ENCODE measurements at places on chromosomes 3 and 15. TPM values are rescaled to one million over a fixed set of nuclear protein-coding genes. Genes with fewer than 3 reads are reported as not detected.
A peak's percentile ranks its signal among the peaks of the same experiment; 100 is the strongest.

GRCh38 chr3:172627057-172627809 lies 83.6 kb downstream of the NCEH1 start:
- peaks cover 8% of the 10 kb centered on the region for H3K36me3 ChIP-seq
- no peak overlapping the region for H3K27ac ChIP-seq
- H3K27me3 ChIP-seq = no peaks in the 10 kb centered on the region

DNA sequence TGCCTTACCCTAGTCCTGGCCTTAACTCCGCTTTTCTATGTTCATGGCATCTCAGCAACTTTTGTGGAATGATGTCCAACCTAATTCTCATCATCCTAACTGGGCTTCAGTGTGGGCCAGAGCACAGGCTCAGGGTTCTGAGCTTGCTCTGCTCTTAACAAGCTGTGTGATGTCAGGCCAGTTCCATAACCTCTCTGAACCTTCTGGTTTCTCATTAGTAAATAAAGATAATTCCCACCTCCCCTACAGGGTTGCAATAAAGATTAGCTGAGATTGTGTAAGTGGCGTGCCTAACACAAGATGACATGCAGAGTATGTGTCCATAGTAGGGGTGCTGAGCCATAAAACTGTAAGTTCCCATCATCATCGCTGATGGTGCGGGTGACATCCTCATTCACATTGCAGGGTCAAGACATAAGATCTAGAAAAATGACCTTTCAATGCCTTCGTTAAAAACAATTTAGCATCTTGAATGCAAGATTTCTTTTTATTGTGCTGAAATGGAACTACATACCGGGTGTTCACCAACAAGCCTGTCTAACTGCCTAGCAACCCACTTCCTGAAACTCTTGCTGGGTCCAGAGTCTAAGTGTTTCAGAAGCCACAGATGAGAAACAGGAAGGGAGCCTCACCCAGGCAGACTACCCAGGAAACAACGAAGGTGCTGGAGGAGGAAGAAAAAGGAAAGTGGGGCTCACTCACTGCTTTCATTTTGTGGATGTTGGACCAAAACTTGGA lies 36.2 kb downstream of the CDCP1 start:
- no peak for DNase-seq
- H3K36me3 ChIP-seq = peaks cover 17% of the 10 kb centered on the region
- H3K27me3 ChIP-seq = no peaks in the 10 kb centered on the region
- no peak overlapping the region for H3K27ac ChIP-seq

The UROC1 gene
- not detected for polyA plus RNA-seq

DNA sequence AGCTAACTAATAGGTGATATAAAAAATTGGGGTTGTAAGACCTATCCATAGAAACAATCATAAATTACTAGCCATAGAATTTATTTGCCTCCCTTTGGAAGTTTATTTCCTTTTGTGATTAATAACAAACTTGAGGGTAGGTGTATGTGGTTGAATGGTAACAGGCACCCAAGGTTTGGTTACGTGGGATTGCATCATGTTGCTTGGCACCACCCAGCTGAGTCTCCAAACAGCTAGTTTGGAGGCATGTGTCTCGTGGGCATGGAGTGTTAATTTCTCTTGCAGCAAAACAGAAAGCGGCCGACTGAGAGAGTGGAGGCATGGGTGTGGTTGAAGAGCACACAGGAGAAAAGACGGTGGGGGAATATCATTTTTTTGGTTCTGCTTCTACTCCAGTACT lies 441.4 kb downstream of the CNTN4 start:
- H3K4me1 ChIP-seq = no peaks in the 10 kb centered on the region
- no peak overlapping the region for H3K4me3 ChIP-seq
- H3K27me3 ChIP-seq = no peaks in the 10 kb centered on the region
- DNase-seq = no peak
- no peaks in the 10 kb centered on the region for H3K36me3 ChIP-seq

DNA sequence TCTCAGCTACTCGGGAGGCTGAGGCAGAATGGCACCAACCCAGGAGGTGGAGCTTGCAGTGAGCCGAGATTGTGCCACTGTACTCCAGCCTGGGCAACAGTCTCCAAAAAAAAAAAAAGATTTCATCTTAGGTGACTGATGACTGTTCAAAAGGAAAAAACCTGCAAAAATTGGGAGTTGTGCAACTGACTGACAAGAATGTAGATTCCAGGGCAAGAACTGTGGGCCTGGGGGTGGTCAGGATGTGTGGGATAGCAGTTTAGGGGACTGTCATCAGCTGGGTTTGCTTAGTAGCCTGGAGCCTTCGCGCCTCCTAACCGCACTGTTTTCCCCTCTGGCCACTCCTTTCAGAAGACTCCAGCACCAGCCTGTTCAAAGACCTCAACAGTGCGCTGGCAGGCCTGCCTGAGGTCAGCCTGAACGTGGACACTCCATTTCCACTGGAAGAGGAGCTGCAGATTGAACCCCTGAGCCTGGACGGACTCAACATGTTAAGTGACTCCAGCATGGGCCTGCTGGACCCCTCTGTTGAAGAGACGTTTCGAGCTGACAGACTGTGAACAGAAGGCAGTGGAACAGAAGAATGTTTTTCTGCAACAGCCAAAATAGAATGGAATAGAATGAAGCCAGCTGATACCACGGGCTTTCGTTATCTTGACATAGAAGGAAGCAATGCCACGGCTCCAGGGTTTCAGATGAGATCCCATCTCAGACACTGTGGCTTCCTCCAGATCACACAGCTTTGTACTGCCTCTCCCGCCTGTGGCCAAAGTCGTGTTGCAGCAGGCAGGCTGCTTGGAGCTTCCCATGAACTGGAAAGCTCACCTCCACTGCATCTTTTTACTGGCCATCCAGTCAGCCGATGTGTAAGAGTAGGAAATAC lies 75.3 kb upstream of the BLM start:
- H3K27me3 ChIP-seq = no peaks in the 10 kb centered on the region
- H3K4me1 ChIP-seq = no peaks in the 10 kb centered on the region
- H3K27ac ChIP-seq = no peak overlapping the region
- no peak for DNase-seq

DNA sequence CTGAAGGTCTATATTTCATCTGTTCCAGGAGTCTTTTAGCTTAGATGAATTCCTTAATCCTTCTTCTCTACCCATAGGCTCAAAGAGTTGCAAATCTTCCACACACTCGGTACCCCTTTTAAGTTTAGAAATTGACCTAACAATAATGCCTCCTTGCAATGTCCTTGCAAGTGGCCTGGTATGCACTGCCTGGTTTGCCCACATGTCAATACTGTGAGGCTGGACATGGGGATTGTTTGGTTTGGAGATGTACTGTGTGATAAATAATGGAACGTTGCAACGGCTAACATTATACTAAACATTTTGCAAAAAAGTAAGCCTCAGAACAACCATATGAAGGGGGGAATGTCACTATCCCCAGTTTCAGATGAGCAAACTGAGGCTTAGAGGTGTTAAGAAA lies 22.4 kb upstream of the TPM1 start:
- H3K36me3 ChIP-seq = no peaks in the 10 kb centered on the region
- peaks cover 17% of the 10 kb centered on the region for H3K4me1 ChIP-seq

DNA sequence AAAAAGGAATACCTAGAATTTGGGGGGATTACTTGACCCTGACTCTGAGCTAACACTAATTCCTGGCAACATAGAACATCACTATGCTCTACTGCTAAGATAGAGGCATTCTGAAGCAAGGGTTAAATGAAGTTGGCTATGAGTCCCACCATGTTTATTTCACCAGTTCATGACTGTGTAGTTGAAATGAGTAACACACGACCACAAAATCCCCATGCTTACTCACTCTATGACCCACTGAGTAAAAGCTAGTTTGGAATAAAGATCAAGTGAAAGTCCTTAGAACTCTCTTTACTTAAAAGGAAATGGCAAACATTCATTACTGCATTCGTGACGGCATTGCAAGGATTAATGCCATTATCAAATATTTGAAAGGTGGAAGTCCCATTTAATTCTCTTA lies 47.4 kb downstream of the MRPL46 start:
- H3K27ac ChIP-seq = no peak overlapping the region
- H3K4me3 ChIP-seq = no peak overlapping the region
- no peak for DNase-seq
- peaks cover 23% of the 10 kb centered on the region for H3K27me3 ChIP-seq
- no peaks in the 10 kb centered on the region for H3K36me3 ChIP-seq

The ABI3BP gene
- polyA plus RNA-seq = 2.6 TPM

- no peak for DNase-seq
- no peak overlapping the region for H3K4me3 ChIP-seq
- no peak overlapping the region for H3K27ac ChIP-seq
- no peaks in the 10 kb centered on the region for H3K36me3 ChIP-seq
These were observed 199.9 kb downstream of the FNDC3B start for GRCh38 chr3:172239218-172239790.

The CHDH gene
- 3.7 TPM for polyA plus RNA-seq

DNA sequence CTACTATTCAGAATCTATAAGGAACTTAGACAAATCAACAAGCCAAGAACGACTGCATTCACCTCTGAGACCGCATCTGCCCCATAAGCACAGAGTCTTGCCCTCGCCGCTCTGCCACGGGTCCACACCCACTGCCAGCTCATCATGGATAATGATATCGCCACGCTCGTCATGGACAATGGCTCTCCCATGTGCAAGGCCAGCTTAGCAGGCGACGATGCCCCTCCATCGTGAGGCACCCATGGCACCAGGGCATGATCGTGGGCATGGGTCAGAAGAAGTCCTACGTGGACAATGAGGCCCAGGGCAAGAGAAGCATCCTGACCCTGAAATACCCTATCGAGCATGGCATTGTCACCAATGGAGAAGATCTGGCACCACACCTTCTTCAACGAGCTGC lies 92.1 kb upstream of the FXR1 start:
- no peak overlapping the region for H3K4me3 ChIP-seq
- DNase-seq = no peak
- H3K27me3 ChIP-seq = no peaks in the 10 kb centered on the region

DNA sequence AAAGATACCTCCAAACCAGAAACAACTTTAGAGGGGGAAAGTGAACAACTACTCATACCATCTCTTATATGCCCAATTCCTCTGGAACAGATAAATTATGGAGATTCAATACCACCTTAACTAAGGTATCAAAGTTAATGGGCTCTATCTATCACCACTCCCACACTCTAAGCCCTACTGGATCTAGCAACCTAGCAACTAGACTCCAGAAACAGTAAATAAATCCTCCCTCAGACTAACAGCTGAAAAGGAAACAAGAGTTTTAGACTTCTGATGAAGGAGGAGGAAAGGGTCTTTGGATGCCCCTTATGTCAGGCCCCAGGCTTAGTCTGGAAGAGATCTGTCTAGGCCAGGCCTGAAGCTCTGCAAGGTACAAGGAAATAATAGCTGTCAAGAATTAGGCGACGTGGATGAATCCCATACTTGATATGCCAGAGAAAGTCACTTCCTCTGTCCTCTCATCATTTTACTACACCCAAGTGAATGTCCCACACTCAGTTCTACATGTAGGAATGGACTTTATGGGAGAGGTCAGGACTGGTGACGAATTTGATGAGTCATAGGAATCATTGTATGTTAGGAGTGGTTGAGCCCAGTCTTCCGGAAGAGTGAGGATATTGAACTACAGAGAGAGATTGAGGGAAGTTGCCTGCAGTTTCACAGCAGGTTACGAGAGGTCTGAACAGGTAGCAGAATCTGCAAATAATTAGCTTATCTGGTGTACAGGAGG lies 113.8 kb downstream of the AKAP13 start:
- H3K27ac ChIP-seq = peak overlapping the region; percentile 65
- DNase-seq = peak; percentile 82
- H3K36me3 ChIP-seq = no peaks in the 10 kb centered on the region
- H3K27me3 ChIP-seq = no peaks in the 10 kb centered on the region

GRCh38 chr3:104368760-104369159 lies 997.9 kb upstream of the ALCAM start:
- no peaks in the 10 kb centered on the region for H3K4me1 ChIP-seq
- DNase-seq = no peak
- H3K27me3 ChIP-seq = no peaks in the 10 kb centered on the region
- H3K4me3 ChIP-seq = no peak overlapping the region
- H3K36me3 ChIP-seq = no peaks in the 10 kb centered on the region
- H3K27ac ChIP-seq = no peak overlapping the region

Data from stomach (tissue), 19 donors.